ENCODE measurements at places on chromosomes 16 and 17.

DNA sequence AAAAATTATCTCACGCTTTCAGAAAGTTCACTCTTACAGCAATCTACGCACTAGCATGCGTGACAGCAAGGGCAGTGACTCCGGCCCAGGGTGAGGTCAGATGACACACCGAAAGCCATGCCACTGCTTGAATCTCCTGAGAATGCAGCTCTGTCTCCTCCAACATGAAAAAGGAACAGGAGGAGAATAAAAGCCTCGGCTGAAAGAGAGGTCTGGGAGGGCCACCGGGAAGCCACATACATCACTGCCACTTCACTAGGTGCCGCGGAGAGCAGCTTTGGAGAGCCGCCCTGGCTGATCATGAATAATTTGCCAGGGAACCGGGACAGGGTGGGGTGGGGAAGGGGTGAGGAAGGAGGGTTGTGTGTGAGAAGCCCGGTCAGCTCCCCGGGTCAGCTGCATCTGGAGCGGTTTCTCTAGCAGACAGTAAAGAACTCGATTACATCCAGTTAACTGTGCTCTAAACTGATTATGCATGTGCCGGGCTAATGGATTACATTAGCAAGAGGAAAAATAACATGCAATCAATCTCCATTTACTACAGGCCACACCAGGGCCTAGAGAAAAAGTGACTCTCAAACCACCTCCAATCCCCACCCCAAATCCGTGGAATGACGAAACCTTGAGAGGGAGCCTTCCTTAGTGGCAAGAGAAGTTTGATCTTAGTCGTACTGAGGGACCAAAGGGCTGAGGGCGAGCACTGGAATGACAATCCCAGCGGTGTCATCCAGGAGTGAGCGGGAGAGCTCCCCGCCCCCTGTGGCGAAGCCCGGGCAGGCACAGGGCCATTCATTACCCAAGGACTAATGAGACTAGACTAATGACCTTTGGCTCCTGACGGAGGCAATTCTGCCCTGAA lies 100.3 kb downstream of the ZFHX3 start:
- no peak for DNase-seq

GRCh38 chr16:17743158-17743557 lies 272.4 kb upstream of the XYLT1 start:
- no peak for DNase-seq

DNA sequence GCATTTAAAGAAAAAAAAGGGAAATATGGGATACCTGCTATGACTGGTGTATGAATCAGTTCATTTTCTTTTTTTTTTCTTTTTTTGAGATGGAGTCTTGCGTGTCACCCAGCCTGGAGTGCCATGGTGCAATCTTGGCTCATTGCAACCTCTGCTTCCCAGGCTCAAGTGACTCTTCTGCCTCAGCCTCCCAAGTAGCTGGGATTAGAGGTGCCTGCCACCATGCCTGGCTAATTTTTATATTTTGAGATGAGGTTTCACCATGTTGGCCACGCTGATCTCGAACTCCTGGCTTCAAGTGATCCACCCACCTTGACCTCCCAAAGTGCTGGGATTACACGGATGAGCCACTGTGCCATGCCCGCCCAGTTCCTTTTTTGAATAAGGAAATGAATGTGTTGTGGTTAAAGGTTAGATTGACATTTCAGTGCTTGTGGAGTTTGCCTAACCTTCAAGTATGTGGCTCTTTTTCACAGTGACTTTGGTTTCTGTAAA lies 7.7 kb downstream of the HAPSTR1 start:
- DNase-seq = peak; percentile 59

GRCh38 chr16:89861648-89862047 lies 11.7 kb upstream of the TCF25 start:
- DNase-seq = no peak

DNA sequence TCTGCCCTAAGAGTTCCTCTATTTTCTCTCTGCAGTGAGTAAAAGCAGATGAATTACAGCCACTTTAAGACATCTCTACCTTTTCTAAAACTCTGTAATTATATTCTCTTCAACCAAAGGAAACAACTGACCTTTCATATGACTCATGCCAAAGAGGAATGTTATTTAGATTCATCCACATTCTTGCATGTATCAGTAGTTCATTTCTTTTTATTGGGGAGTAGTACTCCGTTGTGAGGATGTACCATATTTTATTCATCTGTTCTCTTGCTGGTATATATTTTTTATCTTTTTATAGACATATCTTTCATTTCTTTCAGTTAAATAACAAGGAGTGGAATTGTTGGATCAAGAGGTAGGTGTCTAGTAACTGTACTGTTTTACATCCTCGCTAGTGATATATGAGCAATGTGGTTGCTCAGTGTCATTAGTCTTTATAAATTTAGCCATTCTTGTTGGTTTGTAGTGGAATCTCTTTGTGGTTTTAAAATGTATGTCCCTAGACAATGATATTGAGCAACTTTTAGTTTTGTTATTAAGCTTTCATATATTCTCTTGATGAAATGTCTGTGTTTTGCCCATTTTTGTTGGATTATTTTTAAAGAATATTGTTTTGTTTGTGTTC lies 7.8 kb upstream of the MYH8 start:
- DNase-seq = no peak

DNA sequence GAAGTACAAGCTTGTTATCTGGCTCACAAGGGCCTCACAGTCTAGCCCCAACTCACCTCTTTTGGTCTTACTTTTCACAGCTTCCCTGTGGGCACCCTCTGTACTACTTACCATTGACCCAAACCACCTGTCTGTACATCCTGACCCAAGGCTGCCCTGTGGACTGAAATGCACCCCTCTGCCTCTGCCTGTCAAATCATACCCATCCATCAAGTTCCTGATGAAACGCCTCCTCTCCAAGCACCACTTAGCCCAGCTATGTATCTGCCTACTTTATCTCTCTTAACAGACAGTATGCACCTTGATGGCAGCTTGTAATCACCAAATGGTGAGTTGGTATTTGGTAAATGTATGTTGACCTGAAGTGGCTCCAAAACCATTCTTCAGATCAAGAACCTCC lies 7.5 kb upstream of the MAP3K14 start:
- DNase-seq = no peak

GRCh38 chr17:48787828-48788227 lies 29.2 kb downstream of the TTLL6 start:
- no peak for DNase-seq

- no peak for DNase-seq
Observed at GRCh38 chr16:54062361-54063278, 224.0 kb downstream of the IRX3 start.

Measured in activated CD4-positive, alpha-beta T cell treated with anti-CD3 and anti-CD28 coated beads, Interleukin-2, Interleukin-6, amounts not matched to agents 100 ng/mL and 50 ng/mL, durations not matched to agents 16 hours and 8 hours (primary cell).